ENCODE measurements at places on chromosomes 7 and 10.

GRCh38 chr7:101258243-101258731, 13.4 kb upstream of the FIS1 start:
- DNase-seq: no peak

- DNase-seq: no peak
Observed at GRCh38 chr10:6136215-6137201, 47.7 kb downstream of the RBM17 start.

GRCh38 chr10:35316218-35316967, 19.9 kb upstream of the CCNY start:
- DNase-seq: no peak

DNA sequence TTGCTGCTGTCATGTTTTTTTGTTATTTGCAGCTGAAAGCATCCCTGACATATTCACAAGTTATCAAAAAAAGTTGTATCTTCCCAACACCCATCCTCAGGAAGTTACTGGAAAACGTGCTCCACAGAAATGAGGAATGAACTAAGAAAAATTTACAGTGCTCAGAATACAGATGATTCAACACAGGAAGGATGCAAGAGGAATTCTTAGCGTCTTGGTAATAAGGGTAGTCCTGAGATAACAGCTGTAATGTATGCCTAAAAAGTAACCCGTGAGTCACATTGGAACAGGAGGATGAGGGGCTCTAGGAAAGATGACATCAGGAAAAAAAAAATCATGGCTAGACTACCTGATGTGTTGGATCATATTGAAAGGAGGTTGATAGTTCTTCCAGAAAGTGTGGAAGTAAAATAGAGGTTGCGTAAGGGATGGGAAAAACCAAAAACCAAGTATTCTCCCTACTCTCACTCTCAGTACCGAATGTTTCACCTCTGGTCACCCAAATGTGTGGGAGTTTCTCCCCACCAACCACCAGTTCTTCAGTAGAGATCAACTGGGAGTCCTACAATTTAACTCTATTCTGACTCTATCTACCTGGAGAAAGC, 3.9 kb downstream of the ADAM12 start:
- no peak for DNase-seq

DNA sequence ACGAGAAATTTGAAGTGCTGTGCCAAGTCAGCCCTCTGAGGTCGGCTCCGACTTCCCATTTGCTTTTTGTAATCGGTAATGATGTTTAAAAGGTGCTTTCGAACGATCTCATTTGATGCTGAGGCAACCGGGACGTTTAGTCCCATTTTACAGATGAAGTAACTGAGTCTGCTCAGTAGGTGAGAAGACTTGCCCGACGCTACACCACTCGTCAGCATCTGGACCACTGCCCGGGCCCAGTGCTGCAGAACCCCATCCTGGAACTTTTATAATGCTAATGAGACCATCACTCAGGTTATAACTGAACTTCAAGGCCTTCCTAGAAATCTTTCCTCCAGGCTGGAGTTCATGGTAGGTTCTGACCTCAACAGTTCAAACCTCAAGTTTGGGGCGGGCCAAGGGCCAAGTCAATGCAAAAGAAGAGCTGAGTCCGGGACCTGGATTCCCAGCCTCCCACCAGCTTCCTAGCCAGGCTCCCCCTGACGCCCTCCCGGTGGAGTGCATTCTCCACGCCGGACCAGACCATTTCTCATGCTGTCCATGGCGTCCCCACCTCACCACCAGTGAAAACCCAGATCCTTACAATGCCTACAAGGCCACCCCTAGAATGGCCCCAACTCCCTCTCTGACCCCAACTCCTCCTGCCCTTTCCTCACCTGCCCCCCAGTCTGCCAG, 699 bp upstream of the PDLIM1 start:
- DNase-seq: no peak

- DNase-seq: no peak
Observed at GRCh38 chr10:95543459-95543858, 17.7 kb downstream of the SORBS1 start.

DNA sequence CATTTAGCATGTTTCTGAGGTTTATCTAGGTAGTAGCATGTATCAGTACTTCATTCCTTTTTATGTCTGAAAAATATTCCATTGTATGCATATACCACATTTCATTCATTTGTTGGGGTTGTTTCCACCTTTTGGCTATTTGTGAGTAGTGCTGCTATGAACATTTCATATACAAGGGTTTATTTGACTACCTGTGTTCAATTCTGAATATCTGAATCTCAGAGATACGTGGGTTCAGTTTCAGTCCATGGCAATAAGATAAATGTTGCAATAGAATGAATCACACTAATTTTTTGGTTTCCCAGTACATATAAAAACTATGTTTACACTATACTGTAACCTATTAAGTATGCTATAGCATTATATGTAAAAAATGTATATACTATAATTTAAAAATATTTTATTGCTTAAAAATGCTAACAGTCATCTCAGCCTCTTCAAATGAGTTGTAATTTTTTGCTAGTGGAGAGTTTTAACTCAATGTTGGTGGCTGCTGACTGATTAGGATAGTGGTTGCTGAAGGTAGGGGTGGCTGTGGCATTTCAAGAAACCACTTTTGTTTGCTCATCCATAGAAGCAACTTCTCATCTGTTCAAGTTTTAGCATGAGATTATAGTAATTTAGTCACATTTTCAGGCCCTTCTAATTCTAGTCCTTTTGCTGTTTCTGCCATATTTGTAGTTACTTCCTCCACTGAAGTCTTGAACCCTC, 13.9 kb downstream of the PLEKHA1 start:
- no peak for DNase-seq

DNA sequence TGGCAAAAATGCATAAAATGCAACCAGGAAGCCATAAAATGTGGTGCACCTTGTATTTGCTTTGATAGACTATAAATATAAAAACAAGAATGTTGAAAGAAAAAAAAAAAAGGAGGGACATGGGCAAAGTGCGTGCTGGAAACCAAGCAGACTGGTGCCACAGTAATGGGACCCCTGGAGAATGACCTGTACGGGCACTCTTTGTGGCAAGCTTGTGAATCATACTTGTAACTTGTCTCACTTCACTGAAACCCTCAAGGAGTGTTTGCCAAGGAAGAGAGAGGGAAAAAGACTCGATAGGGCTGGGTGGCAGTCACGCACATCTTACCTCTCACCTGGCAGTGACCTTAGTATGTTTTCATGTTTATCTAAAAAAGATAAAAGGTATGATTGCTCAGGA, 1183.6 kb downstream of the GATA3 start:
- DNase-seq: no peak

DNA sequence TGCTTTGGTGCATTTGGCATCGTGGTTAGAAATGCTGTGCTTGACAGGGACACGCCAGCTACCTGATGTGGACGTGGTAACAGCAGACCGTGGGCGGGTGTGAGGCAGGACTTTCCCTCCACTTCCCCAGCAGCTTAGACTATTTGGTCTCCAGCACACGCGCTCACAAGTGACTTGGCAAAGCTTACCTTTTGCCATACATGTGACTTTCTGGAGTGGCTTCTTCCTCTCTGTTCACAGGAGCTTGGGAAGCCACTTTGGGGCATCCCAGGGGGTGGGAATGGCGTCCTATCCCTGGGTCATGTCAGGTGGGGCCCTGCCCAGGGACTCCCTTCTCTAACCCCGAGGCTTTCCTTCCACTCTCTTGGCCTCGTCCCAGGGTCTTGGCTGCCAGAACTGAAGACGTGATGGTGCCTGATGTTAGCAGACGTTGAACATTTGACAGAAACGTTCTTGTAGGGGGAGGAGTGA, 228.7 kb upstream of the KLF6 start:
- DNase-seq: no peak

DNA sequence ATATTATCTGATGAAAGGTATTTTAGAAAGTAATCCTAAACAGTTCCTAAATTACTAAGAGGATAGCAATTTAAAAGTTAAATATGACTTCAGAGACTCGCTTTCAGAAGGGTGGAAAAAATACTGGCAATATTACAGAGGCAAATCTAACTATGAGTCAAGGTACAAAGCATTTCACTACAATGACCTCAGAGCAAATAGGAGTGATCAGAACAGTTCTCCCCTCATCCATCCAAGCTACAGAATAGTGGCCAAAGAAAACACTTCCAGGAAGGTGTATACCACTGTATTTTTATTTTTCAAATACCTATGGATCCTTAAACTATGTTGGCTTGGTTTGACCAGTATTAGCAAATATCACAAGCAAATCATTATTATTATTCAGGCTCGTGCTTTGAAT, 112.8 kb upstream of the ODAD2 start:
- DNase-seq: no peak

DNA sequence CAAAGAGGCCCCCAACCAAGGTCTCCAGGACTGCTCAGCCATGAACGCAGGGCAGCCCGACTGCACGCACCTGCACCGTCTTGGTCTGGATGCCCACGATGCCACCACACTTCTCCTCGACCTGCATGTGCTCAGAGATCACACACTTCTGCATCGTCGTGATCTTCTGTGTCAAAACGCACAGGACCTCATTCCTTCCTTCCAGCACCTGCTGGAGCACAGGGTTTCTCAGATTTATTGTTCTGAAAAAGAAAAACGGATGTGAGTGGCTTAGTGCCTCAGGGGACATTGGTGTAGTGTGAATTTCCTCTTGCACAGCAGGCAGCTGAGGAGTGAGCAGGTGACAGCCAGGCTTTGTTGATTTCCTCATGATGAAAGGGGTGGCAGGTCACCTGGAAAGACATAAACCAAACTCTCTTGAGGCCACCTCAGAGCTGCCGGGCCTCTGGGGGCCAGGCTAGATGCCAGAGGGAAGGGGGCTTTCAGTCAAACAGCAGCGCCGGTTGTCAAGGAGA, 38.2 kb downstream of the GSDME start:
- peak; percentile 94 for DNase-seq

GRCh38 chr10:114188001-114188400, 8.8 kb downstream of the TDRD1 start:
- no peak for DNase-seq

GRCh38 chr10:68231106-68231816, 652 bp downstream of the ATOH7 start:
- DNase-seq: peak; percentile 55

- DNase-seq: no peak
Observed at GRCh38 chr7:136594739-136595144, 273.7 kb upstream of the CHRM2 start.

GRCh38 chr10:107442035-107442505, 277.6 kb upstream of the SORCS1 start:
- no peak for DNase-seq

DNA sequence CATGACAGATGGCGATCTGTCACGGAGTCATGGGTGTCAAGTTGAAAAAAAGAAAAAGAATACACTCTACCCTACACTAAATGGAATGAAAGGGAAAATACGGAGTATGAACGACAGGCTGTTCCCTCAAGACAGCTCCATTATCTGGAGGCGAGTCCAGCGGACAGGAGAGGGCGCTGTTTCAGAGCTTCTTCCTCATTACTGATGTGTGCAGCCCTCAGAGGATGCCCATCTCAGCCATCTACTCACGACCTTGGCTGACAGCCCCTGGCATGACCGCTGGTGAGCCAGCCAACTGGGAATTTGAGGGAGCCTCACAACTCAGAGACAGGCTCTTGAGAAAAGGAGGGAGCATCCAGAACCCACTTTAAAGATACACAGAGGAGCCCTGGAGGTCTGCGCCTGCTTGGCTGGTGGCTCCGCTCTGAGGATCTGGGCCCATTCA, 49.6 kb upstream of the SMNDC1 start:
- peak; percentile 40 for DNase-seq

DNA sequence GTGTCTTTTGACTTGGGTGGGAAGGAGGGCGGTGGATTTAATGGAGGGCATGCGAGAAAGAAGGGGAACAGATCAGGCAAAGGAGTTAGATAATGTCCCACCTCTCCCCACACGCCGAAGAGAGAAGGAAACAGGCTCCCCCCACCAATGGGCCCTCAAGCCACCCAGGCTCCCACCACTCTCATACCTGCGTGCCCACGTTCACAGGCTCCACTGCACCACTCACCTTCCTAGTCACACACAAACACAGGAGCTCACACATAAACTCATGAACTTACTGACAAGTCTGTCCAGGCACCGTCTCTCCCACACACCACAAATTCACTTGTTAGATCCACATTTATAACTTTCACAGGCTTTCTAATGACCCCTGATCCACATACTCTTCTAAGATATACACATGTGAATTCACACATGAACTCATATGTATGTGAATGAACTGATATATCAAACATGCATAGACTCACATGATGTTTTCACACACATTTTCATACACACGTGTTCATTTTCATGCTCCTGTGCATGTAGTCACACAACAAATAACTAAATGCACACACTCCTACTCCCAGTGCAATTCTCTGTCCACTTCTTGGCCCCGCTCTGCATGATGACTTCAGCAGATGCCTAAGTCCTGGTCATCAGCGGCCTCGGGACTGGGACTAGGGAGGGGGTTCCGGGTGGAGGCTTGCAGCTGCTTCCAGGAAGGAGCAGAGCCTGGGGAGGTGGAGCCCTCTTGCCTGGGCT, 1.5 kb downstream of the LZTS2 start:
- no peak for DNase-seq

- no peak for DNase-seq
Observed at GRCh38 chr10:129841071-129841470, 123.0 kb downstream of the EBF3 start.

DNA sequence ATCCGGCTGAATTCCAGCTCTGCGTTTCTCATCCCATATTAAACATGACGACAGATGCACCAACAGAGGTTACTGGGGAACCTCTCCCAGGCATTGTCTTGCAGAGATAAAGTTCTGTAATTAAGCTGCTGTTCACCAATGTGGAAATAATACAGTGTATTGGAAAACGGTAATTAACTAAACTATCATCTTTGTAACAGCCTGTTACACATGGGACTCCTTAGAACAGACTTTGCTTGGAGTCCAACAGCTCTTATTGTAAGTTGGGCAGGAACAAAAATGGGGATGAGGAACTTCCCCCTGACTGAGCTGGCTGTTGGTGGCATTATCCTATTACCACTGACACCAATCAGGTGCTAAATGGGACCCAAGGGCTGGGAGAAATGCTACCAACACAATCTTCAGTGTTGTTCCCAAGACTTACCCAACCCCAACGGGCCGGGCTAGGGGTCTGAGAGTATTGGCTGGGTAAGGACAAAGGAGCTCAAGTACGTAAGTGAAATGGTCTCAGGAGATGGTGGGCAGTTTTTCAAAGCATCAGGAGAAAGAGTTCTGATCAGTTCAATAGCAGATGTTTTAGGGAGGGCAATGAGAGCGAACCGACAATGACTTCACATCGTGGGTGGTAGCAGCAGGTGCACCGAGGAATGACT, 759.4 kb downstream of the GRID1 start:
- no peak for DNase-seq

- DNase-seq: no peak
Observed at GRCh38 chr7:128100949-128101713, 69.9 kb upstream of the LRRC4 start.

GRCh38 chr10:33330543-33331378, 3.7 kb downstream of the NRP1 start:
- DNase-seq: peak; percentile 78

Measured in NCI-H1436 (cell line).